ENCODE measurements at places on chromosomes 11 and 22.

DNA sequence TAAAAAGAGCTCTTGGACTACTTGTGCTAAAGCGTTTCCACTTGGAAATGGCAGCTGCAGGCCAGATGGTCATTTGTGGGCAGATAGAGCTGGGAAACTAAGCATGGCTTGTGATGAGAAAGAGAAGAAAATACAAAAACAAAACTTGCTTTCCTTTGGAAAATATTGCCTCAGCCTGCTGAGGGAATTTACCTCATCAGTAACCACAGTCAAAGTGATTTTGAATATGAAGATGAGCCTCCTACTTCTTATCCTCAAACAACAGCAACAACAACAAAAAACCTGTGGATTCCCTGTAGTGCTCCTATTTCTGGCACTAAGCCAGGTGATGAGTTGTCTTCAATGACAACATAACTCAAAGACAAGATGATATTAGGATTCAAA lies 62.7 kb upstream of the FIBIN start:
- DNase-seq, result no peak

DNA sequence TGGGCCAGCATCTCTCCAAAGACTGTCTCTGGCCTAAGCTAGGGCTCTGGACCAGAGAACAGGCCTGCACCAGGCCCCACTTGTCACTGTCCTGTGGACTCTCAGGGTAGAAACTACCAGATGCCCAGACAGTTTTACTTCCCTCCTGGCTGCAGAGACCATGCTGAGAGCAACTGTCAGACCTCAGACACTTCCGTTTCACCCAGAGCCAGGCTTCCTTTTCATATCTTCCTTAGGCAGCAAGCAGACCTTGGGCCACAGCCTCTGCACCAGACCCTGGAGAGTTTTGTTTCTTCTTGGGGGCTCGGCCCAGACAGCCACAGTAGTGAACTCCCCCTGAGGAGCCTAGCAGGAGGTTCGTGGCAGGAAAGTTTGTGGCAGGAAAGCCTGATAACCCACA lies 12.1 kb upstream of the FCHSD2 start:
- no peak for DNase-seq

- no peak for DNase-seq
These were observed 25.0 kb upstream of the TMPRSS4 start for GRCh38 chr11:118051611-118052461.

DNA sequence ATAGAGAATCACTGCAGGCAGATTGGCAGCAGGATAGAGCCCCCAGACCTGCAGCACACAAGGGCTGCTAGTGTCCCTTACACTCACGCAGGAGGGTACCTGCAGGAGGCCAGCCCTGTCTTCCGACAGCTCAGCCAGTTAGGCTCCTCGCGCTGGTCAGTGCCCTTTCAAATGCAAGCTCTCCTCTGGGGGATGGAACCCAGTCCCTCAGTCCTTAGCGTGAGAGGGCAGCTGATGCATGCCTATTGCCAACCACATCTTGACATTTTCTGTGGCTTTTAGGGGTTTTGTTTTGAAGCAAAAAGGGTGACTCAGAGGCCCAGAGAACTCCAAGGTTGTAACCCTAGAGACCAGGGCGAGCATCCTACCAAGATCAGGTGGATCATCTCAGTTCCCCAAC lies 40.0 kb downstream of the WNT11 start:
- DNase-seq, result no peak

Data from NCI-H748 treated with DMSO at 0.1 percent for 48 hours (cell line).